ENCODE measurements at places on chromosomes 7 and 10. TPM values are rescaled to one million over a fixed set of nuclear protein-coding genes. Genes with fewer than 3 reads are reported as not detected.

DNA sequence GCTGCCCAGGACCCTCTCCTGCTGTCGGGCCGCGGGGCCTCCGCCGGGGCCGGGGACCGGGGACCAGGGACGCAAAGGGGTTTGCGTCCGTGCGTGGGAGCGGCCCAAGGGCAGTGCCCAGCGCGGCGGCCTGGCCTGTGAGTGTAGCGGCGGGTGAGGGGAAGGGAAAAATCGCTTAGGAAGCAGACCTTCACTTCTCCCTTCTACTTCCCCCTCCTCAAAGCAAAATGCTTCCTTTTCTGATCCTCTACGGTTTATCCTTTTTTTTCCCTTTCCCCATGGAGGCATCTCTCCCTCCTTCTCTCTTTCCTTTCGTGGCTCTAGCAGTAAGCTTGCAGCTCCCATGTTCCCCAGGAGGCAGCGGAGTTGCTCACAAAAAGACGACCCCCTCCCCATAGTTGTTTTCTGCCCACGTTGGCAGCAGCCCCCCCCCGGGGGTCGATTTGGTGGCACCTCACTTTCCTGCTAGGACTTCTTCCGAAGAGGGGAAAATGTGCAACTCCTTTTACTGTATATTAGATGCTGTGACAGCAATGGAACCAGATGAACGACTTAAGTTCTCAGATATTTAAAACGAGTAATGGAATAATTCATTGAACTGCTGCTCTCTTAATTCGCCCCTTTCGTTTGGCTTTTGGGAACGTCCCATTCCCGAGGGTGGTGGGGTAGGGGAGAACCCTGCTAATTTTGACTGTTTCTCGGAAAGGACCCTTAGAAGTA is 724 bp downstream of the CAPZA2 start:
- H3K36me3 ChIP-seq: no peaks in the 10 kb centered on the region
- peaks cover 10% of the 10 kb centered on the region for H3K4me1 ChIP-seq
- peak; percentile 18 for DNase-seq
- no peaks in the 10 kb centered on the region for H3K27me3 ChIP-seq
- H3K27ac ChIP-seq: peak overlapping the region; percentile 89

DNA sequence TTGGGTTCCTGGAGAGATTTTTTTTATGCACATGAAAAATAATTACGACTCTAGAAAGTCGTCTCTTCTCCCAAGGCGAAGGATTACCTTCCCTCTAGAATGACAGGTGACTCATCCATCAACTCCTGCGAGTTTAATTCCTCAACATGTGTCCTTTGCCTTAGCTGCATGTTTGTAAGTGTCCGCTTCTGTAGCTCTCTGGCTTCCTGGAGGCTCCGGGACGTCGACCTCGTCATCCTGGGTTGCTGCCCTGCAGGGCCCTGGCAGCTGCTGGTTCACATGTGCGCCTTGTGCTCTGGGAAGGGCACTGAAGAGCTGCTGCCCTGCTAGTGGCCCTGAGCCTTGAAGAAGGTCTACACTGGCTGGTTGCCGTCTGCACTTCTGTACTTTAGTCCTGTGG is 210.2 kb downstream of the MLLT10 start:
- no peak overlapping the region for H3K4me3 ChIP-seq
- peaks cover 47% of the 10 kb centered on the region for H3K36me3 ChIP-seq
- no peak for DNase-seq
- no peaks in the 10 kb centered on the region for H3K27me3 ChIP-seq
- no peak overlapping the region for H3K27ac ChIP-seq

The MET gene
- polyA plus RNA-seq: 12.0 TPM

The FGFBP3 gene
- polyA plus RNA-seq: 1.9 TPM

GRCh38 chr10:84632866-84633265 is 304.5 kb downstream of the CCSER2 start:
- H3K36me3 ChIP-seq: no peaks in the 10 kb centered on the region
- H3K4me1 ChIP-seq: no peaks in the 10 kb centered on the region
- H3K4me3 ChIP-seq: no peak overlapping the region

The HOXA11 gene
- under 0.01 TPM for polyA plus RNA-seq

GRCh38 chr7:79009647-79010046 is 443.8 kb downstream of the MAGI2 start:
- DNase-seq: no peak
- H3K27ac ChIP-seq: no peak overlapping the region
- no peaks in the 10 kb centered on the region for H3K36me3 ChIP-seq
- H3K27me3 ChIP-seq: no peaks in the 10 kb centered on the region
- H3K4me1 ChIP-seq: no peaks in the 10 kb centered on the region
- H3K4me3 ChIP-seq: no peak overlapping the region

DNA sequence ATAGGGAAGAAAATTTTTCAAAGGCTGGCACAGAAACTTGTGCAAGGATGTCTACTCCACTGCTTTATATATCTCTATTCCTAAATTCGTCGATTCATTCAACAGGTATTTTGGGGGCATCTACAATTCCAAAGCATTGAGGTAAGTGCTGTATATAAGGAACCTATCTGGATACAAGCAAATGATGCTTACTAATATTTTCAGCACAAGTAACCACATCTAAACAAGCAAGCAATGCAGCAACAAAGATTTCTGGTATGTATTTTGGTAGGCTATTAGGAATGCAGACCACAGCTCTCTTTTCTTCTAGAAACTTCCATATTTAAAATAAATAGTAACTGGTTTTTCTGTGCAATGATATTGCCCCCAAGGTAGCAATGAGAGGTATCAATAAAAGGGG is 183.9 kb downstream of the SGMS1 start:
- no peak for DNase-seq
- H3K36me3 ChIP-seq: no peaks in the 10 kb centered on the region

- no peak overlapping the region for H3K27ac ChIP-seq
- H3K36me3 ChIP-seq: peaks cover 93% of the 10 kb centered on the region
- no peaks in the 10 kb centered on the region for H3K27me3 ChIP-seq
- H3K4me1 ChIP-seq: no peaks in the 10 kb centered on the region
Measured at GRCh38 chr10:79296431-79296830, 50.8 kb upstream of the PPIF start.

DNA sequence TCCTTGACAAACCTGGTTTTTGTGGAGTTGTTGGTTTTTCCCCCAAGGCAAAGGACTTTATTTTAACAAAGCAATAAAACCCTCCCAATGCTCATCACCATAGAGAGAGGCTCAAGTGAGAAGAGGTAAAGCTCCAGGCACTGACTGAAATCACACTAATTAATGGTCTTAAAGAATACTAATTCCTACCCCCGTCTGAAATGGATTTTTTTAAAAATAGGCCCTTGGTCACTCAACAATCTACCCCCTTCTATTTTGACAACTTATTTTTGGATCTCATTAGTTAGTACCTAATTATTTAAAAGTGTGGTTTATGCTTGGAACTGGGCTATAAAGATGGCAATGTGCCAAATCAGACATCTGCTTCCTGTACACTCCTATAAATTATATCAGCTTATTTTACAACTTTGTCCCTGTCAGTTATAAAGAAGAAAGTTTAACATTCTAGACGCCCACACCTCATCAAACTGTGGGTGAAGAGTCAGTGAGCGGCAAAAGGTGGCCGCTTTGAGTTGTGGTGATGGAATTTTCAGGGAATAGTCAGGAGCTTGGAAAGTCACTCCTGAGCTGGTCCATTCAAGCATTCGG is 10.6 kb downstream of the GLI3 start:
- no peaks in the 10 kb centered on the region for H3K36me3 ChIP-seq
- H3K27me3 ChIP-seq: peaks cover 26% of the 10 kb centered on the region
- H3K4me3 ChIP-seq: no peak overlapping the region
- no peak for DNase-seq
- peaks cover 9% of the 10 kb centered on the region for H3K4me1 ChIP-seq

DNA sequence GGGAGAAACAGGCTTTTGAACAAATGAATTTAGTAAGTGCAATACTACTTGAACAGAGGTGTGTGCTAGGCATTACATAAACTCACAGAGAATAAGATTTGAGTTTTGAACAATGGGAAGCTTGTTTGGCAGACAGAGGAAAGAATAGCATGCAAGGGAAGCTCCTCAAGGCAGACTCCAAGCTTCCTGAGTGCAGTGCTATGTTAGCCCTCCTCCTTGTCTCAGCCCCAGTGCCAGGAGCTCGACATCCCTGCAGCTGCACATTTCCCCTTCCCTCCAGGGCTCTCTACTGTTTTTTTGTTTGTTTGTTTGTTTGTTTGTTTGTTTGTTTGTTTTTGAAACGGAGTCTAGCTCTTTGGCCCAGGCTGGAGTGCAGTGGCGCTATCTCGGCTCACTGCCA is 237.5 kb downstream of the IPMK start:
- DNase-seq: no peak
- no peak overlapping the region for H3K4me3 ChIP-seq
- no peak overlapping the region for H3K27ac ChIP-seq
- H3K4me1 ChIP-seq: no peaks in the 10 kb centered on the region

DNA sequence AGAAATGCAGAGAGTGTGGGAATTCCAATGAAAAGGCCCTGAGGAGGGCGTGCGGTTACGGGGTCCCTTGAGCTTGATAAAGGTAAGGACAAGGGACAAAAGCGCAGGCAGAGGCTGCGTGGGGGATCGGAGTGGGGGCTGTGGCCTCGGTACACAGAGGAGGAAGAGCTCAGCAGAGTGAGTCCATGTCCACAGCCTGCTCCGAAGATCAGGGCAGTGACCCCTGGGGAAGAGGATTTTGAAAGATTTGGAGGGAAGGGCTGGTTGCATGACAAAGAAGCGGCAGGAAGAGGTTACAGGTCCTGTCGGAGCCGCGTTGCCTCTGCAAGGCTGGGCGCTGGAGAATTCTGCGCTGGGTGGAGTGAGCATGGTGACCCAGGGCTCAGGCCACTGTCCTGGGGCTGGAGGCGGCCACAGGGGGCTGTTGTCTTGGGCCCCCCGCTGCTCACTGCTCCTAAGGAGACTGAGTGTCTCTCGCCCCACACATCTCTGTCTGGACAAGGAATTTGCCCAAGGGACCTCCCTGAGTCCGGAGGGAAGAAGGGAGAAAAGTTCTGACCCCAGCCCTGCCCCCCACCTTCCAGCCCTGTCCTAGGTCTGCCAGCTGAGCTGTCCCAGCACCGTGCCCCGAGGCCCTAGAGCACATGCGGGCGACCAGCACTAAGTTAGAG is 69.8 kb upstream of the INSIG1 start:
- H3K4me1 ChIP-seq: no peaks in the 10 kb centered on the region
- no peak for DNase-seq
- no peaks in the 10 kb centered on the region for H3K36me3 ChIP-seq
- H3K27ac ChIP-seq: no peak overlapping the region
- no peak overlapping the region for H3K4me3 ChIP-seq
- H3K27me3 ChIP-seq: no peaks in the 10 kb centered on the region

DNA sequence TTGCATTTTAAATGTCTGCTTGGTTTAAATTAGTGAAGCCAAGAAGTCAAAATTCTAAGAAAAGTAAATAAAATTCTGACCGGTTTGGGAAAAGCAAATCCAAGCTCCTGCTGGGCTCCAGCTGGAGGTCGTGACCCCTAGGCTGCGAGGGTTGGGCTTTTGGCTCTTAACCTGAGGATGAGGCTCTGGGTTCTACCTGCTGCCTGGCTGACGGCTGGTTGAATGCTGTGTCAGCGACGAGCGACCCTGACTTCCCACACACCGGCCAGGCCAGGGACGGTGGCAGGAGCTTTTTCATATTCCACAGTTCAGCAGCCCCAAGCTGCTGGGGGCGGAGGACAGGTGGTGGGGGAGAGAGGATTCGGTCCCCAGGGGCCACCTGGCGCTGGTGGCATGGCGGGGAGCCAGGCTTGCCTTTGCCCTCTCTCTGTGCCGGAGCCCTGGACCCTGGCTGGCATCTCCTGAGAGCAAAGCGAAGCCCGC is 843 bp upstream of the PLPP4 start:
- H3K27ac ChIP-seq: no peak overlapping the region
- H3K4me3 ChIP-seq: peak overlapping the region; percentile 56
- no peak for DNase-seq
- H3K27me3 ChIP-seq: peaks cover 45% of the 10 kb centered on the region
- H3K36me3 ChIP-seq: no peaks in the 10 kb centered on the region

The SP4 gene
- 9.1 TPM for polyA plus RNA-seq

DNA sequence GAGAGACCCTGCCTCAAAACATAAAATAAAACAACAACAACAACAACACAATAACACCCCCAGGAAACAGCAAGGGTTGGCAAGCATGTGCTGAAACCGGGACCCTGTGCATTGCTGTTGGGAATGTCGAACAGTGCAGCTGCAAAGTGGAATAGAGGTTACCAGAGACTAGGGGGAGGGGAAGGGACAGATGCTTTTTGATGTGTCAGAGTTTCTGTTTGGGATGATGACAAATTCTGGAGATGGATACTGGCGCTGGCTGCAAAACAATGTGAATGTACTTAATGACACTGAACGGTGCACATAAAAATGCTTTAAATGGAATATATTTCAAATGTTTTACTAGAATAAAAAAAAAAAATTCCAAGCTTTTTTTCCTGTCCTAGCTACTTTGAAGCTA is 241.8 kb downstream of the TEX36 start:
- H3K4me3 ChIP-seq: no peak overlapping the region
- H3K36me3 ChIP-seq: no peaks in the 10 kb centered on the region
- no peak for DNase-seq

GRCh38 chr7:38518541-38518940 is 112.6 kb downstream of the AMPH start:
- H3K27me3 ChIP-seq: no peaks in the 10 kb centered on the region
- no peaks in the 10 kb centered on the region for H3K4me1 ChIP-seq
- H3K4me3 ChIP-seq: no peak overlapping the region
- no peak for DNase-seq
- no peak overlapping the region for H3K27ac ChIP-seq
- H3K36me3 ChIP-seq: no peaks in the 10 kb centered on the region

All from thymus (tissue), 14 donors.